Stimulated activated CD8-positive, alpha-beta memory T cell treated with anti-CD3 and anti-CD28 coated beads, Interleukin-12 subunit alpha, Interleukin-12 subunit beta, amount 100 ng/mL, for 4 hours (primary cell): ENCODE measurements at places on chromosomes 7 and 10.

DNA sequence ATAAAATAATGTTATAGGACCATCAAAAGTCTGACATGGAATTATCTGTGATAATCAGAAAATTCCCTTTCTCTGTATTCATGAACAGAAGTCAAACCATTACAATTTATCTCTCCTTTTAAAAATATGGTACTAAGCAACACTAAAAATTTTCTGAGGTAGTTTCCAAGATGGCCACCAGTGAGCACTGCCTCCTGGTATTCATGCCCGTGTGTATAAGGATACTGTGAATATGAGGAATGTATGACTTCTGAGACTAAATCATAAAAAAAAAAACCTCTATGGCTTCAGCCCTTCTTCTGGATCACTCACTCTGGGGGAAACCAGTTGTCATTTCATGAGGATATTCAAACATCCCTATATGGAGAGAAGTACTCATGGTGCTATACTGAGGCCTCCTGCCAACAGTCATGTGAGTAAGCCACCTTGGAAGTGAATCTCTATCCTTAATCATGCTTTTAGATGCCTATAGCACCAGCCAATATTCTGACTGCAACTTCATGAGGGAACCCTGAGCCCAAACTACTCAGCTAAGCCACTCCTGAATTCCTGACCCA, 41.1 kb downstream of the SIRT1 start:
- no peak for DNase-seq

DNA sequence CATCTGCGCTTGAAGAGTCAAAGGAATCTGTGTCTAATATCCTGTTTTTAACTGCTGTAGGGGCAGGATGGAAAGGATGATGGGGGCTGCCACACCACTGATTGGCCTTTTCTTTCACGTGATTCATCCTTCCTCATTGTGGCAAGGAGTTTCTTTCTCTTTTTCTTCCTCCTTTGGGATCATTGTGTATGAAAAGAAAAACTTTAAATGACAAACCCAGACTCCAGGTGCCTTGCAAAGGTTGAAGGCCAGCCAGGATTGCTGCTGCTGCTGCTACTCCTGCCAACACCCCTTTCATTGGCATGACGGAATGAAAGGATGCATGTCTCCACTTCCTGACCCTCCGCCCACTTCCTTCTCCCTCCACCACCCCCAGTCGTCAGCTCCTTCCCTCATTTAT, 6.5 kb upstream of the OIT3 start:
- no peak for DNase-seq

DNA sequence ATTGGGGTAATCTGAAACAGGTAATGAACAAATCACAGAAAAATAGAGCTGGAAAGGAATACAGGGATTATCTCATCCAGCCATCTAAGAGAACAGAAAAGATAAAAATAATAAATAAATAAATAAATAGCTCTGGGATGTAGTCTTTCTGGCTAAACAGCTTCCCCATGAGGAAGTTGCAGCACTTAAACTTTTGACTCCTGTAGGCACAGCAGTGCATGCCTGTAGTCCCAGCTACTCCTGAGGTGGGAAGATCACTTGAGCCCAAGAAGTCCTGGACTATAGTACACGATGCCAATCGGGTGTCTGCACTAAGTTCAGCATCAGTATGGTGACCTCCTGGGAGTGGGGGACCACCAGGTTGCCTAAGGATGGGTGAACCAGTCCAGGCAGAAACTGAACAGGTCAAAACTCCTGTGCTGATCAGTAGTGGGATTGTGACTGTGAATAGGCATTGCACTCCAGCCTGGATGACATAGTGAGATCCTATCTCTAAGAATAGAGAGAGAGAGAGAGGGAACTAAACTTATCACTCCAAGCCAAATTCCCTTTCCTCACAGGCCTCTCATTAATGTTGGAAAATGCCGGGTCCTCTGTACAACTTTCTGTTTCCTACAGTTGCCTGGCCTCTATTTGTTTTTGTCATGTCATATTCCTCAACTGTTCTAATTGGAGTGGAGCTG, 61.7 kb upstream of the CDK13 start:
- DNase-seq: no peak

- DNase-seq: no peak
These were observed 231.2 kb downstream of the SNX13 start for GRCh38 chr7:17709127-17709526.

GRCh38 chr10:103499881-103500280, 6.4 kb downstream of the NEURL1 start:
- DNase-seq: no peak

DNA sequence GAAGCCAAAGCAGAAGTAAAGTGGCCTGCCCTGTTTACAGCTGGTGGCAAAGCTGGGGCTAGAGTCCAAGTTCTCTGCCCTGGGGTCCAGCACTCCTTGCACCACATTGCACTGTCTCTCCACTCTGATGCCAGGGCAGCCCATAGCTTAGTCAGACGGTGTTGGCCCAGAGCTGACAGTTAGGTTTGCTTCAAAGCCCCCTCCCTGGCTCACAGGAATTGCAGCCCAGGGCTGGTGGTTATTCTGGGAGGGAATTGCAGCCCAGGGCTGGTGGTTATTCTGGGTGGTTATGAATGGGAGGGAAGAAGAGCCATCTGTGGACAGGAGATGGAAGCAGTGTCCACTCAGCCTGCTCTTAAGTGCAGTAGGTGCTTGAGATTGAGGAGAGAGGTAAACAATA, 88.9 kb downstream of the SCRN1 start:
- DNase-seq: no peak

- no peak for DNase-seq
These were observed 36.0 kb downstream of the C10orf120 start for GRCh38 chr10:122663516-122664130.

GRCh38 chr10:28678687-28679457, 1.6 kb downstream of the BAMBI start:
- DNase-seq: no peak
